ENCODE measurements at places on chromosomes 16 and 17.

- DNase-seq, result no peak
These were observed 77.5 kb downstream of the ENGASE start for GRCh38 chr17:79152110-79152509.

GRCh38 chr17:10683853-10684252 lies 13.5 kb downstream of the SCO1 start:
- no peak for DNase-seq

DNA sequence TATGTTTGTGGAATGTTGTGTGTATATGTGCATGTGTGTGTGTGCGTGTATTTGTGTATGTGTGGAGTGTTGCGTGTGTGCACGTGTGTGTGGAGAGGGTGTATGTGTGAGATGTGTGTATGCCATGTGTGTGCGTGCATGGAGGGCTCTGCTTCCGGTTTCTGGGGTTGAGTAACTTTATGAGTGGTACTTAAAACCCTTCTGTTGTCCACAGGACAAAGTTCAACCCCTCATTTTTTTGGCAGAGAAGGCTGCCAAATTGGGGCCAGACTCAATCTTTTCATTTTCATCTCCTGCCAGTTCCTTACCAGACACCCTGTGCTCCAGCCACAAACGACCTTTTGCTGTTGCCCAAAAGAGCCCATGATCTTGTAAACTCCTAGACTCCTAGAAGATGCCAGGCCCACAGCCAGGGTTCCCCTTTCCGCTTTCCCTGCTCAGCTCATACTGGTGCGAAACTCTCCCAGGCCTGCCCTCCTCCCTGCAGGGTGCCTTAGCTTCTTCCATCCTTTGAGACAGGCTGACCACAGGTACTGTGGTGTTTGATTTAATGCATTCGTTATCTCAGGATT lies 100.2 kb downstream of the CMIP start:
- DNase-seq, result no peak

GRCh38 chr17:1031711-1032110 lies 34.8 kb downstream of the TIMM22 start:
- no peak for DNase-seq

GRCh38 chr16:30527635-30528178 lies 1.3 kb upstream of the ZNF768 start:
- DNase-seq, result no peak

GRCh38 chr17:42285346-42286050 lies 2.8 kb upstream of the STAT5A start:
- no peak for DNase-seq

DNA sequence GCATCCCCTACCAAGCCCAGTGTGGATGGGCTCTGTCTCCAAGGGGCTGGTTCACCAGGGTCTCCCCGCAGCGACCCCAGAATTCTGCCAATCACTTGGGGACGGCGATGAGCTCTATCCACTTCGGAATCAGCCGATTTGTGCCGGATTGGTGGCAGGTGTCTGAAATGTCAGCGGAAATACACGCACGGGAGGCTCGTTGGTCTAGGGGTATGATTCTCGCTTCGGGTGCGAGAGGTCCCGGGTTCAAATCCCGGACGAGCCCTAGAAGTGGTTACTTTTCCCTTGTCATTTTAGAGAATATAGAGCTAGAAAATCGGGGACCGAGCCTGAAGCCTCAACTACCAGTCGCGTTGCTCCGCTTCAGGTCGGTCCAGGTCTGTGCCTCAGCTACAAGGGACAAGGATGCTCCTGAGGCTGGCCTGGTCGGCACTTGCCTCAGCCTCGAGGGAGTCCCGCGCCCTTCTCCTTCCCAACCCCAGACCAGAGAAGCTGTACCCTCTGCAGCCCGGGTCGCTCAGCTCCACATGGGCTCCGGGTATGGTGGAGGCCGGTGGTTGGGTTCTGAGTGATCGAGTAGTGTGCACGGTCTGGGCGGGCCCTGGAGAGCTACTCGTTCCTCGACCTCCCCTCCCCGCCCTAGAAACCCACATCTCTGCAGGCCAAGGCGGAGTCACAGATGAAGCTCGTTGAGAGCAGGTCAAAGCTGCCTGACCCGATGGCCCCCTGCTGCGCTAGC lies 16.0 kb upstream of the OR1F1 start:
- no peak for DNase-seq

DNA sequence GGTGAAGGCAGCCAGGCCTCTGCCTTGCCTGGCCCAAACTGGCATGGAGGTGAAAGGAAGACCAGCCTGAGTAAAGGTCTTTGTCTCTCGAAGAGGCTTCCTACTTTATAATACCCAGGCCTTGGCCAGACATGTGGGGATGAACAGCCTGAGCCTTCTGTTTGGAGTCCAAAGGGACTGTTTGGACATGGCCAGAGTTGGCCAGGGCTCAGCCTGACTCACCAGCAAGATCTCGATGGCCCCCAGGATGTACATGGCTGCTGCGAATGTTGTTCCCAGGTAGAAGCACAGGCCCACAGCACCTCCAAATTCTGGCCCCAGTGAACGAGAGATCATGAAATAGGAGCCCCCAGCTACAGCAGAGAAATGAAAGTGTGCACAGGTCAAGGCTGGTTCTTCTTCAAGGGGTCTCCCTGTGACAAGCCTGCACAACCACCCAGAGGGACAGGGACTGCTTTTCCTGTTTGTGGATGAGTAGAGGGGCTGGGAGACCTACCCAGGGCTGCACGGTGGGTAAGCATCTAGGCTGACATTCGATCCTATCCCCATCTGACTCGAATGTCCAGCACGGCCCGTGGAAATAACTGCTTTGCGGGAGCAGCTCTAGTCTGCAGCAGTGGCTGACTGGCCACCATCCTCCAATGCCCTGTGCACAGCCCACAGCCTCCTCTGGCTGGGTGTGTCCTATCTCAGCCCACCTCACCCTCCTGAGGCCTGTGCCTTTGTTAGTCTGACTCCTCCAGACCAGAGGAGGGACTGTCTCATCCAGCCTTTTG lies 10.7 kb upstream of the LCAT start:
- DNase-seq, result no peak

- no peak for DNase-seq
These were observed 60.1 kb downstream of the CYLD start for GRCh38 chr16:50802000-50802399.

DNA sequence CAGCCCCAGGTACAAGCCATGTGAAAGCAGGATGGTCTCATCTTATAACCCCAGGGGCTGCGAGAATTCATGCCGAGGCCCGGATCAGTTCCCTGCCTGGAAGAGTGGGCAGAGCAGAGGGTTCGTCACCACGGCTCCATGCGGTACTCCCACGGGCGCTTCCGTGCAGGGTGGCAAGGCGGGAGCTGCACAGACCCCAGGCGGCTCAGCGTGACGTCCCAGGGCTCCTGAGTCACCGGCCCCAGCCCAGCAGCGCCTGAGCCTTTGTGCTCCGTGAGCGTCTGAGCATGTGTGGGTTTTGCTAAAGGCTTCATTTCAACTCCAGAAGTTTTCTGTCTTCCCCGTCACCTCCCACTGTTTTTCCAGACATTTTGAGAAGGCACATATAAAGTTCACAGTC lies 71.2 kb upstream of the CHMP6 start:
- DNase-seq, result no peak

- no peak for DNase-seq
These were observed 15.7 kb downstream of the COPZ2 start for GRCh38 chr17:48021934-48022333.

DNA sequence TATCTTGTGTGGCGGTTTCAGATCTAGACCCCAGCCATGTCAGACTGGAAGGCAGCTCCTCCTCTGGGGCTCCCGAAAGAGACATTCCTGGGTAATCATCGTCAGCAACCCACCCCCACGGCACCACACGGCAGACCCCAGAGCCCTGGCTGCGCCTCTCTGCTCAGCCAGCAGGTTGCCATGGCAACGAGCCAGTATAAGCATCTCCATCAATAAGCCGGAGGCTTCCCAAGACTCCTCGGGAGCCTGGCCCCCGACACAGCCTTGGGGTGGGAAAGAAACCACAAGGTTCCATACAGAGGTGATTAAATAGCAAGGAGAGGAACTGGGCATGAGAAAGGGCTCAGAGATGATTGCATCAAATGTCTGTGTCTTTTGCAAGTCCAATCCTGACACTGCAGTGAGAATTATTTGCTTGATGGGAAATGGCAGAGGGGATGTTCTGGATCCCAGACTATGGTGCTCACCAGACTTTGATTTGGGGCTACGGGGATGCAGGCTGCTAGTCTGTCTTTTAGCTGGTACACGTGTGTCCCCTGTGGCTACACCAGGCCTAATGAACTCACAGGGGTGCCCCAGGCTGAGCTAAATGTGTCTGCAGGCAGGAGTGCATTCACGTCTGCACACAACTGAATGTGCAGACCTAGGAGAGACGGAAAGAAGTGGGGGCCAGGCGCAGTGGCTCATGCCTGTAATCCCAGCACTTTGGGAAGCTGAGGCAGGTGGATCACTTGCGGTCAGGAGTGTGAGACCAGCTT lies 320.5 kb upstream of the TNRC6C start:
- DNase-seq, result no peak

DNA sequence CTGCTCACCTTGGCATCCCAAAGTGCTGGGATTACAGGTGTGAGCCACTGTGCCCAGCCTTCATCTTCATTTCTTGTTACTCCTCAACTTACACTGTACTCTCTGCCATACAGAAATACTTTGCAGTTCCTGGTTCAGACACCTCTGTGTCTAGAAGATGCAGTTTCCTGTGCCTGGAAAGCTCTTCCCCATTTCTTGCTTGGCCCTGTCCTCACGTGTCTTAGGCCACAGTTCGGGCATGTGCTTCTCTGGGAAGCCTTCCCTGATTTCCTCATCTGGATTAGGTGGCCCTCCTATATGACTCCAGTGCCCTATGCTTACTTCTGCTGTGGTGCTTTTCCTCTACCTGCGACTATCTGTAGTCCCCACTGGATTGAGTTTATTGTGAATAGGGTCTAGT lies 26.5 kb upstream of the CDR2 start:
- DNase-seq, result no peak

- no peak for DNase-seq
These were observed 60.2 kb downstream of the RAI1 start for GRCh38 chr17:17741349-17742023.

DNA sequence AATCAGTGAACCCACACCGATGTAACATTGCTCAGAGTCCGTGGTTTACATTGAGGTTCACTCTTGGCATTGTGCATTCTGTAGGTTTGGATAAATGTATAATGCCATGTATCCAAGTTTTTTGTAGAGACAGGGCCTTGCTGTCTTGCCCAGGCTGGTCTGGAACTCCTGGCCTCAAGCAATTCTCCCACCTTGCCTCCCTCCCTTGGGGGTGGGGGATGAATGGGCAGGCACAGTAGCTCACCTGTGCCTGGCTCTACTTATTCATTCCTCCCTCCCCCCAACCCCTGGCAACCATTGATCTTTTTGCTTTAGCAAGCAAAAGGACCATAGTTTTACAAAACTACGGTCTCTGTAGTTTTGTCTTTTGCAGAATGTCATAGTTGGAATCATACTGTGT lies 181.4 kb downstream of the SPECC1 start:
- no peak for DNase-seq

DNA sequence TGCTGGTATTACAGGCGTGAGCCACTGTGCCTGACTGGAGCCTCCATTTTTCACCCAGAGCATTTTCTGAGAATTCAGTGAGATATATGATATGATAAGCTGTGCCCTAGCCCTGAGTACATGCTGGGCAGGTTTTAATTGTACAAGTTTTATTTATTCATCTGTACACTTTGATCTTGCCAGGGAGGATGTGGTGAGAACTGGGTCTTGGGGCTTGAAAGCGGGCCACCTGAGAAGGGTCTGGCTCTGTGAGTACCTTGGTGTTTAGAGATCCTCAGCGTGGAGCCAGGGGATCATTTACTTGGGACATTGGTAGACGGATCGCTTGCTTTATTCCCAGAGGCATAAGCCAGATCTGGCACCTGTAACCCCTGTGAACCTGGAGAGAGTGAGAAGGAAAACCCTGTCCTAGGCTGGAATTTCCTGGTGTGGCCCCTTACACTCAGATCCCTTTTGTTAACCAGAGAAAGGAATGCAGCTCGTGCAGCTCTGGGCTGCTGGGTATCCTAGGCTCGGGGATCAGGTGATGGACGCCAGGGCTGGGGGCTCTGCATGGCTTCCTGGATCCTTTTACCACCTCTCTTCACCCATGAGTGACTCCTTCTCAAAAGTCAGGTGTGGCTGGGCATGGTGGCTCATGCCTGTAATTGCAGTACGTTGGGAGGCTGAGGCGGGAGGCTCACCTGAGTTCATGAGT lies 91.9 kb downstream of the ABCC1 start:
- peak; percentile 10 for DNase-seq

- no peak for DNase-seq
These were observed 49.6 kb downstream of the MGAT5B start for GRCh38 chr17:76917829-76918228.

GRCh38 chr16:87702325-87702811 lies 63.4 kb downstream of the KLHDC4 start:
- DNase-seq, result peak; percentile 7

GRCh38 chr16:48105456-48105855 lies 50.3 kb downstream of the ABCC12 start:
- DNase-seq, result no peak

DNA sequence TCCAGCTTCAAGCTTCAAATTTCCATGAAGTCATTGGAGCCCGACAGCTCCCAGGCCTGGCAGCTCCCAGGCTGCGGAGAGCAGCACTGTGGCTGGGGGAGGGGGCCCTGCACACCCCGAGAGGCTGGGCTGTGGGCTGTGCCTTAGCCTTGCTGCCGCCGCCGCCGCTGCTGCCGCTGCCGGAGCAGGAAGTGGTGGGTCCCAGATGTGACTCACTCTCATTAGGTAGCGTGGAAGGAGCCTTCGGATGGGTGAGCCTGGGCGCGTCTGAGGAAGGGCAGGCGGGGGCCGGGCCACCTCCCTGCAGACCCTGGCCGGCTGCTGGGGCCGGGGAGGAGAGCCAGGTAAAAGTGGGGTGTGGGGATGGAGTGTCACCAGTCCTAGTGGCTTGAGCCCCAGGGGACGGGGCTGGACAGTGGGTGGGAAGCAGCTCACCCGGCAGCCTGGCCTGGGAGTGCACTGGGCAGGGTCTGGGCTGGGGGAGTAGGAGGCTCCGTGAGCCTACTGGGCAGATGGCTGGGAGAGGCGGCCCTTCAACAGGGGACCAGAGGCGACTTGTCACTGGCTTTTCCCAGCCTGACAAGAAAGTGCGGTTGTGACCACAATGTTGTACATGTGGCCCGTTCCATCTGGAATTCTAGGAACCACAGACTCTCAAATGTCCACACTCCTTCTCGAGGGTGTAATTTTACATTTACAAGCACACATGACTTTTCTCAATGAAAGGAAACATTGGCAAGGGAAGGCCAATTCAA lies at the start of gene ADCY7:
ADCY7 (plus strand) TSS at position 215 of the 755 bp plus-strand sequence. CDS start 21,629 bp downstream, outside the sequence.
- peak; percentile 80 for DNase-seq

DNA sequence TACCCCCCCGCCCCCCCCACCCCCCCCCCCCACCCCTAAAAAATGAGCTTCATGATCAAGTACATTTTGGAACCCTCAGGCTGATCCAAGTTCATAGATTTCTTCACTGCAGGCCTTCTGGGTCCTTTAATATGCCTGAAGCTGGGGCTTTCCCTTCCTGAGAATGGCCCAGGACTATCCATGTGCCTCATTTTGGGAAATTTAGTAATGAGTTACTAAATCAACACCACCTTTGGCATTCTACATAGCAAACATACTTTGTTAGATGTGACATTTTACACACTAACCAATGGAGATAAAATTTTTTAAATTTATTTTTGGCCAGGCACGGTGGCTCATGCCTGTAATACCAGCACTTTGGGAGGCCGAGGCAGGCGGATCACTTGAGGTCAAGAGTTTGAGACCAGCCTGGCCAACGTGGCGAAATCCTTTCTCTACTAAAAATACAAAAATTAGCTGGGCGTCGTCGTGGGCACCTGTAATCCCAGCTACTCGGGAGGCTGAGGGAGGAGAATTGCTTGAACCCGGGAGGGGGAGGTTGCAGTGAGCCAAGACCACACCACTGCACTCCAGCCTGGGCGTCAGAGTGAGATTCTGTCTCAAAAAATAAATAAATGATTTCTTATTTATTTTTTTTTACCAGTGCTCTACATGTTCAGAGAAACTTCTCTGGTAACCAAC lies 14.0 kb downstream of the HERPUD1 start:
- DNase-seq, result no peak
